ENCODE measurements at places on chromosomes 11 and 22.
A peak's percentile ranks its signal among the peaks of the same experiment; 100 is the strongest.

DNA sequence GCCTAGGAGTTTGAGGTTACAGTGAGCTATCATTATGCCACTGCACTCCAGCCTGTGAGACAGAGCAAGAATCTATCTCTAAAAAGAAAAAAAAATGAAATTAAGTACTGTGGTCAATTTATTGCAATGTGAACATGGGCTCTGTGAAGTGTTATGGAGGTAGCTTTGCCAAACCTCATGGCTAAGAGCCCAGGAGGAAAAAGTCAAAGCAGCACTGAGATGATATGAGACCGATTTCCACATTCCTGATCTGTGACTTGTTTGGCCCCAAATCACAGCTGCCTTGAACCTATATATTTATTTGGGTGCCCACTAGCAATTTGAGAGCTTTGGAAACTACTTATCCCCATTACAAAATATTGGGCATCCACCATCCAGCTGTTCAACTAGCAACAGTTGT lies 29.8 kb upstream of the TMEM135 start:
- no peak for DNase-seq

DNA sequence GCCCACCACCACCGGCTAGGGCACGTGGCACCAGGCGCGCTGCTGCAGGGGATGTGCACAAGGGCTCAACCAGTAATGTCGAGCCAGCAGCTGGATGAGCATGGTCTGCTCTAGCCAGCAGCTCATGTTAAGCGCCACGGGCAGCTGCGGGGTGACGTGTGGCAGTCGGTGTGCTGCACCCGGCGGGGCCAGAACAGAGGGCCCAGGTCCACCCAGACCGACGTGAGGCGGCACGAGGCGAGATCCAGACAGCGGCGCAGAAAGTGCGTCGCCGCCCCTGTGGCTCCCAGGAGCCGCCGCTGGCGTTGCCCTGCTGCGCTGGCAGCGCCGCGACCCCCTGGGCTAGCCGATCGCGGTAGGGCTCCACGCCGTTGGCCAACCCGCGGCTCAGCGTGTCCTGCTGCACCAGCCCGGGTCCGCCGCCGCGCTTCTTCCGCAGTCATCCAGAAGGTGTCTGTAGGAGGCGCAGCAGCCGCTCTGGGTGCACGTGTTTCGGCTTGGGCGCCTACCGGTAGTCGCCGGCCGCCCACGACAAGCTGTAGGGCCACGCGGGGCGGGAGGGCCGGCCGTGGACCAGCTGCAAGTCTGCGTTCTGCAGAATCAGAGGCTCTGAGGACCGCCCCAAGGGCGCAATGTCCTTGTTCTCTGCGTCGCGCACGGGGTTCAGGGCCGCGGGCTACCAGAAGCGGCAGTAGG lies 4.6 kb upstream of the GALR3 start:
- peak; percentile 52 for DNase-seq

- no peak for DNase-seq
Measured at GRCh38 chr22:32622004-32622743, 147.6 kb downstream of the FBXO7 start.

GRCh38 chr22:30280505-30280904 lies 8.8 kb downstream of the CASTOR1 start:
- DNase-seq: no peak

DNA sequence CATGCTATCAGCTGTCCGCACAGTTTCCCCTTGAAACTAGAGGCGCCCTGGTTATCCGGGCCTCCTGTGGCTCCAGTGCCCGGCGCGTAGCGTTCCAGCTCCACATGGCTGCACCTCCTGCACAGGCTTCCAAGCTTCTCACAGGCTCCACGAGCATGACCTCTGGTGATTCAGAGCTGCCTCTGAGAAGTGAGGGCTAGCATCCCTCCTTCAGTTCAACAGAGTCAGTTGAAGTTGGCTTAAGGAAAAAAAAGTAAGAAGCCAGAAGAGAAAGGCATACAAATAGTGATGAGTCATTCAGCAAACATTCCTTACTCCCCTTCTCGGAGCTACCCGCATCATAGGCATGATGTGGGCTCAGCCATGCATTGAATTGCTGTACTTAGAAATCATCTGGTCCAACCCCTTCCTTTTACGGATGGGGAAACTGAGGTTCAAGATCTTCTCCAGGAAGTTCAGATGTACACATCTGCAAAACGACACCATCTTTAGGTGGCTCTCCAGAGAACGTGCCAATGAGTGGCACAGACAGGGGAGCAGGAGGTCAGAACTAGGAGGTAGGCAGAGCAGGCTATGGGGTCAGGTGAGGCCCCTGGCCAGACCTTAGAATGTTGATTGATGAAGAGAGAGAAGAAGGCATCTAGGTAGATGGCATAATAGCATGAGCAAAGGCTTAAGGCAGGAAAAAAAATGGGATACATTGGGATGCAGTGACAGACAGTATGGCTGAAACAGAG lies 216.3 kb upstream of the TBCEL start:
- no peak for DNase-seq

DNA sequence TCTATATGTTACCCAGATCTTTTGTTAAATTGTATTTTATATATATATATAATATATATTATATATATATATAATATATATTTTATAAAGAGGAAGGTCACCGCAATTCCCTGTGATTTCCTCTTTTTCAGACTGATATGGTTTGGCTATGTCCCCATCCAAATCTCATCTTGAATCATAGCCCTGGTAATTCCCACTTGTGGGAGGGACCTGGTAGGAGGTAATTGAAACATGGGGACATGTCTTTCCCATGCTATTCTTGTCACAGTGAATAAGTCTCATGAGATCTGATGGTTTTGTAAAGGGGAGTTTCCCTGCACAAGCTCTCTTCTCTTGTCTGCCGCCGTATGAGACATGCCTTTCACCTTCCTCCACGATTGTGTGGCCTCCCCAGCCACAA lies 157.6 kb downstream of the RAB38 start:
- DNase-seq: no peak

DNA sequence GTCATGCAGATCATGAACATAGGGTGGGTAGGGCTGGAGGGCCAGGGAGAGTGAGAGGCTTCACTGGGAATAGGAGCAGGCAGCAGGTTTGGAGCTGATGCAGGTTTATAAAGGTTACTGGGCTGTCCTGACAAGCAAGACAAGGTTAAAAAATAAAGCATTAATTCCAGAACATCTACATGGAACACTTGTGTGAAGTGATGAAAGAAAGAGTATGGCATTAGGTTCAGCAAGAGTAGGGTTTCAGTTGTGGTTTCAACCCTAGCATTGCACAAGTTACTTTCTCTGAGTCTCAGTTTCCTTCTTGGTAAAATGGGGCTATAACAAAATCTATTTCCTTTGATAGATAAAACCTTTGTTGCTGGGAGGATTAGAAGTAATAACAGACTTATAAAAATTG lies 114.6 kb upstream of the SESN3 start:
- no peak for DNase-seq

DNA sequence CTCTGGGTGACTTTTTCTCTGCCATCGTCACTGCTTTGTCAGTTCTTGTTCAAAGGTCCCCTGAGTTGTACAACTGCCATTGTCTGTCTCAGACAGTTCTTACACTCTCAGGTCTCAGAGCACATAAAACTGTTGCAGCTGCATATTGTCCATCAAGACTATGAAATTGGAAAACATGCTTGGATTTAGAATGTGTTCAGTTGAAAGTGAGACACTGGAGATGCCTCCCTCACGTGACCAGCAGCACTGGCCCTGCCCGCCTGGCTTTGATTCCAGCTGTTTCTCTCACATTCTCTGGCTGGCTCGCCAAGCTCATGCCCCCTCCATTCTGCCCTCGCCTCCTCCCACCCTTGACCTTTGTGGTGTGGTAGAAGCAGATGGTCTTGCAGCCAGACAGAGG lies 244.2 kb downstream of the NTM start:
- no peak for DNase-seq

DNA sequence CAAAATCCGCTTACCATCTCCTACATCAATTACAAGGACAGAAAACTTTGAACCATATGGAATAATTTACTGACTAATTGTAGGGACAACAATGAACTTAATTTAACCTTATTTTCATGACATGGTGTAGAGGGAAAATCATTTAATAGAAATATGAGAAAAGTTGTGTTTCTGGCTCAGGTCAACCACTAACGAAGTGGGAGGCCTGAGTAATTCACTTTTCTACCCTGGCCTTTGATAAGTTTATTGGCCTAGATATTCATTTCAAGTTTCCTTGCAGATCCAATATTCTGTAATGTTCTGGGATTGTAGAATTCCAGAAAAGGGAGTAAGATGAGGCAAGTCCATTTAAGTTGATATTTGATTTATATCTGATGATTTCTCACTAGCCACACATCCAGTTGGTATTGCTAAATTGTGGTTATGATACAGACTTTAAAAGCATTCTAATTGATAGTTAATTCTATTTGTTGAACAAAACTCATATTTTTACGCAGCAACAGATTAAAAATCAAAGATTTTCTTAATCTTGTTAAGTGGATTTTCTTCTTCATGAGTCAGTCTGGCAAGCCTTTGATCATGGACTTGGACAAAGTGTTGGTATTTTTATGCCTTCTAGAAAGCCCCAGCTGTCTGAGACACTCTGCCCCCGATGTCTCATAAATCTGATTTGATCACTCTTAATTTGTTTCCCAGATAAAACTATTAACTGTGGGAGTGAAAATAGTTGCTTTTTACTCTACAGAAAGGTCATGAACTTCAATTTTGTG lies 336.5 kb downstream of the TMEM135 start:
- DNase-seq: no peak

GRCh38 chr11:116035977-116036376 lies 531.8 kb upstream of the CADM1 start:
- DNase-seq: no peak

DNA sequence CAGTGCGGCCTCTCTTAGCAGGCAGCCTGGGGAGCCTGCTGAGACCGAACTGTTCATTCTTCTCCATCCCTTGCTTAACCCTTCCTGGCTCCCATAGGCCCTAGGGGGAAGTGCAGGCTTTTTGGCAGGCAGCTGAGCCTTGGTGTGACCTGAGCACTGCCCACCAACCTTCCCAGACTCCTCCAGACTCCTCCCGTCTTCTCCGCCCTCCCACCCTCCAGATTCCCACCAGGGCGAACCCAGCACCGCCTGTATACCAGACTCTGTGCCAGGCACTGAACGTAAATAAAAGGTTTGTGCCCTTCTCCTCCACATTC lies 7.9 kb downstream of the RELT start:
- DNase-seq: no peak

- no peak for DNase-seq
Measured at GRCh38 chr22:43859176-43859575, 3.1 kb downstream of the SULT4A1 start.

GRCh38 chr22:50696799-50697561 lies 24.4 kb downstream of the SHANK3 start:
- DNase-seq: no peak

- DNase-seq: no peak
Measured at GRCh38 chr22:26977741-26978376, 320.5 kb downstream of the MIAT start.

DNA sequence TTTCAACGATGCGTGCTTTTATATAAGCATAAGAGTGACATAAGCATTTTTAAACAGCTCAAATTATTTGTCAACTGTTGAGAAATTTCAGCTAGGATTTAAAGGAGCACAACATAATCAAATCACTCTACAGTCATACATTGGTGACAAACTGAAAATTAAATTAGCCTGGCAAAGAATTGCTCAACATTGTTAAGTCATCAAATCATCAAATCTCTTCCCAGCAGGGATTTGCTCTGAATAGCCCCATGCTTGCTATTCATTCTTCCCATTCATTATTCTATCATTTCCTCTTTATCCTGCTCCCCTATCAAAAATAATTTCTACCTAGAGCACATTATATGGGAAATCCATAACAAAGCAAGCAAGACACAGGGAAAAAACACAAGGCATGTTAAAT lies 198.7 kb upstream of the LUZP2 start:
- DNase-seq: no peak

DNA sequence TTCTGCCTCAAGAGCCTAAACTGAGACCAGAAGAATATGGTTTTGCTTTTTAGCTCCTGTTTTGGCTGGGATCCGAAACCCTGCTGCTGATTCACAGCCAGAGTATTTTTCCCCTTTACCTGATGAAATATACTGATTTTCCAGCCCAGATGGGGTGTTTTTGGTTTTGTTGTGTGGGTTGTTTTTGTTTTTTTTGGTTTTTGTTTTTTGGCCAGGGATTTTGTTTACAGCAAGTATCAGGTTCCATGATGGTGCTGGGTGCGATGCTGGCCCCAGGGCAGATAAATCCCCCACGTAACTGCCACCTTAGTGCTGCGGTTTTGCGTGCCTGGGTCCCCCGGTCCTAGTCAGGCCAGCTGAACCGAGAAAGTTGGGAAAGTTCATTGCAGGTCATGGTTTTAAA lies 103.7 kb downstream of the ZBTB16 start:
- no peak for DNase-seq

GRCh38 chr22:44214764-44215163 lies 34.0 kb downstream of the PARVG start:
- no peak for DNase-seq

GRCh38 chr11:100994966-100995365 lies 134.6 kb downstream of the PGR start:
- DNase-seq: no peak

- no peak for DNase-seq
Measured at GRCh38 chr11:33691066-33691864, 9.4 kb downstream of the C11orf91 start.

DNA sequence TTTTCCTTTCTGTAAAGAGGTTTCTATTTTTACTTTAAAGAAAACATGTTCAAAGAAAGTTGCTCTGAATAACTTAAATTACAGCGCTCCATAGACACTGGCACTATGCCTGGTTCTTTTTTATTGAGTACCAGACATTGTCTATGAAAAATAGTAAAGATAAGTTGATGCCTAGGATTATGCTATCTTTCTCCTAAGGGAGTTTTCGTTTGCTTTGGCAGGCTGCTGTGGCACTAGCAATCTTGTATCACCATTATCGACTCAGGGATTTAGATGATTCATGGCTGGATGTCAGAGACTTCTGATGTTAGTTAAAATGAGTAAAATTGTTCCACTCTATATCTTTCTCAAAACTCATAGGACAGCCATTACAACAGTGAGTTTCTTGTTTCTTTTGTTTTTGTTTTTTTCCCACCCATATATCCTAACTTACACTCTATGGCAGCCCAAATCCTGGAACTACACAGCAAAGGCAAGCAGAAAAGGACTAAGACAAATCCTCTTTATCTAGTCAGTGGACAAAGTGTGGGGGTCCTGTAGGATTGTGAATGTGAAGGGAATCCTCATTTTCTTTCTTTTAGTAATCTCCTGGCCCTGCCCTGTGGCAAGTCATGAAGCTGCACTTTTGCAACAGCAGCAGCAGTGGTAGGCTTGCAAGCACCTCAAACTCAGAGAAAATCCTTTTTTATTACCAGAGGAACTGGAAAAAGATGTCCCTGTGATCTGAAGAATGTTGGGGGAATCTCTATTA lies 20.7 kb downstream of the SLN start:
- no peak for DNase-seq

GRCh38 chr11:64180891-64181290 lies 5.1 kb upstream of the STIP1 start:
- no peak for DNase-seq

- DNase-seq: no peak
Measured at GRCh38 chr22:25829237-25829636, 87.2 kb downstream of the MYO18B start.

- DNase-seq: no peak
Measured at GRCh38 chr11:103491777-103492176, 382.6 kb downstream of the DYNC2H1 start.

All from stimulated activated CD8-positive, alpha-beta memory T cell treated with anti-CD3 and anti-CD28 coated beads, Interleukin-4, amount 100 ng/mL, for 24 hours (primary cell).